ENCODE measurements at places on chromosomes 13 and 19.

DNA sequence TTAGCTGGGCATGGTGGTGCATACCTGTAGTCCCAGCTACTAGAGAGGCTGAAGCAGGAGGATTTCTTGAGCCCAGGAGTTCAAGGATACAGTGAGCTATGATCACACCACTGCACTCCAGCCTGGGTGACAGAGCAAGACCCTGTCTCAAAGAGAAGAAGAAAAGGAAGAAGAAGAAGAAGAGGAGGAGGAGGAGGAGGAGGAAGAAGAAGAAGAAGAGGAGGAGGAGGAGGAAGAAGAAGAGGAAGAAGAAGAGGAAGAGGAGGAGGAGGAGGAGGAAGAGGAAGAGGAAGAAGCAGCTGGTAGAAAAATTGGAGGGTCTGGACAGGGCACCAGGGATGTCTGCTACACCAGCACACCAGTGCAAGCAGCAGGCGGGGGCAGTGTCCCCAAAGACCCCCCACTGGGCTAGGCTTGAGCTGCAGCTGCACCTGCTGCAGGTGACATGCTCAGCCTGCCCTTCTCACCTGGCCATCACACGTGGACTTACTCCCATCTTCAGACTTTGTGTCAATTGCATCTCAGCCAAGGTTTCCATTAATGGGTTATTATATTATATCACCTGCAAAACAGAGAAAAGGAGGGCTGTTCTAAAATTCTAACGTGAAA lies 180.9 kb upstream of the ZNF507 start:
- DNase-seq = no peak

DNA sequence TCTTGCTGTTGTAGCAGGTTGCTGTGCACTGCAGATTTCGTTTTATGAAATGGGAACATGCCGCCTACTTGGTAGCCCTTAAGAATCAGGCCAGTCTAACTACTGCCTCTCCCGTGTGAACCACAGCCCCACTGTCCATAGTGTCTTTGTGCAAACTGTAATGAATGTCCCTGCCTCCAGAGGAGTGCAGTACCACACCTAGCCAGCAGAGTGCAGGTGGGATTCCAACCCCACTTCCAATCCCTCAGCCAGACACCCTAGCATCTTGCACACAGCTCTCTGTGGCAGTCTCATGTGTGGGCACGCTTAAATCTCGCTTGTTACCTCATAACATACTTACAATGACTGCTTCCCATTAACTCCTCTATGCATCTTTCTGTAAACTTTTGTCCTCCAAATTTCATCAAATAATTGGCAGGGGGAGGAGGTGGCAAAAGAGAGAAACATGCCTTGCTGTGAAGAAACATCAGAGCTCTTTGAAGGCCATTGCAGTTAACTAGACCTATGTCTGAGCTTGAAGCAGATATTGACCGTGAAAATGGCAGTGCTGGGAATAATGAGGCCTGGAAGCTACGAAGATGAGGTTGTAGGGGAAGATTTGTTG lies 47.2 kb downstream of the ZAR1L start:
- DNase-seq = no peak

GRCh38 chr19:45701676-45702075 lies 9.2 kb downstream of the QPCTL start:
- no peak for DNase-seq

GRCh38 chr13:42420304-42420703 lies 148.4 kb downstream of the AKAP11 start:
- no peak for DNase-seq

- no peak for DNase-seq
Measured at GRCh38 chr13:33547035-33547434, 261.5 kb upstream of the STARD13 start.

DNA sequence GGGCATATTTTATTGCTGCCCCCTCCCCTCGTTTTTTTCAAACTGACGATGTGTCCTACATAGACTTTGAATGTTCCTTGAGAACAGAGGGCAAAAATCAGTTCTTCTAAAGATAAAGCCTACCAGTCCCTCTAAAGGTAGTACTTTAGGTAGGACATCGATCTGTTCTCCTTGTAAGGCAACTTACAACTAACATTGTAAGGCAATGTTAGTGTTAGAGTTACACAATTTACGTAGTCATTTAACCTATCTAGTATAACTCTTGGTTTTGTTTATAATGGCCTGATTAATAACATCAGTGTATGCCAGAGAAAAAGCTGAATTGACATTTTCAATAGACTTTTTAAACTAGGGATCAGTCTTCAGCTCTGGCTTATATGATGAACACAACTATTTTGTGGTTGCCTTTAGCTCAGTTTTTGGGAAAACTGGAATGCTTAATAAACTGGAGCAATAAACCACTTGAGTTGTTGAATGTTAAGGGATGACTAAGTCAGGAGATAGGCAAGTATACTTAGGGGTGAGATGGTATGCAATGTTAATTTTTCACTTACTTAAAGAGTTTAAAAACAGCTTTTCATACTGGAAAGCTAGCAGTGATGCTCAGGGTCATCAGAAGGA lies 2.2 kb downstream of the NDFIP2 start:
- DNase-seq = no peak

- no peak for DNase-seq
Measured at GRCh38 chr19:50912727-50913716, 1.8 kb upstream of the KLK4 start.

DNA sequence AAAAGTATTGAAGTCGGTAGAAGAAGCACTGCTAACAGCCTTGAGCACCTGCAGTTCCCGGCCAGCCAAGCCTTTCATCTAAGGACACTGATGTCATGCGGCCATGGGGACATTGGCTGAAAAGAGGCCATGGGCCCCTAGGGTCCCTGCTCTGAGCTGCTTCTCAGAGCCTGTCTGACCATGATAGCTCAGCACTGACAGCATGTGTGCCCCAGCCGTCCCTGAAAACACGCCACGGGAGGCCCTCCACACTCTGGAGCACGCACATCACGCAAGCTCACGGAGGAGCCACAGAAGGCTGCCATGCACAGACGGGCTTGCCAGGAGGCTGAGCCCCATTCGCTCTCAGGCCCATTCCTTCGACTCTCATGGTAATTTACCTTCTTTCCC lies 51.8 kb downstream of the MLLT1 start:
- DNase-seq = no peak

DNA sequence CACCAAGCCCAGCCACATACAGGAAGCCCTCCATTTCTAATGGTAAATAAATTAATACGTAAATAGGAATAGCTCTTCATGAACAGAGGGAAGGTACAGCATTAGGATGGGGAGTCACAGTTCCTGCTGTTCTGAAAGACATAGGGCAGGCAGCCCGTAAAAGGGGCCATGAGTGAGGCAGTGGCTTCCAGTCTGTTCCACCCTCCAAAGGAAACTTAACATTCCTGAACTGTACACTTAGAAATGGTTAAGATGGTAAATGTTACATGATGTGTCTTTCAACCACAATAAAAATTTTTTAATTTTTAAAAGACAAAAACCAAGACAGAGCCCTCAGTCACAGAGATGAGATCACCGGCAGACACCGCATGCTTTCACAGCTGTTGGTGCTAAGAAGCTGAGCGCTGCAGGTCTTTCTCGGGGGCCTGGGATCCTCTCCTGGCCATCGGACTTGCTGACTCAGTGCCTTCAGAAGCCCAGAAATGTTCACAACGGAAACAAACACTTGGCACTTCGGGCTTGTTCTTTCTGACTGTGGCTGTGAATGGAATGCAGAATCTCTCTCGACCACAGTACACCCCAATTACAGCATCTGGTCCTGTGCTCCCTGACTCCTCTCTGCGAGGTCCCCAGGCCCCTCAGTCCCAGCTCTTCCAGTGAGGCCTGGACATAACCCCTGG lies 36.4 kb downstream of the EPS15L1 start:
- no peak for DNase-seq

DNA sequence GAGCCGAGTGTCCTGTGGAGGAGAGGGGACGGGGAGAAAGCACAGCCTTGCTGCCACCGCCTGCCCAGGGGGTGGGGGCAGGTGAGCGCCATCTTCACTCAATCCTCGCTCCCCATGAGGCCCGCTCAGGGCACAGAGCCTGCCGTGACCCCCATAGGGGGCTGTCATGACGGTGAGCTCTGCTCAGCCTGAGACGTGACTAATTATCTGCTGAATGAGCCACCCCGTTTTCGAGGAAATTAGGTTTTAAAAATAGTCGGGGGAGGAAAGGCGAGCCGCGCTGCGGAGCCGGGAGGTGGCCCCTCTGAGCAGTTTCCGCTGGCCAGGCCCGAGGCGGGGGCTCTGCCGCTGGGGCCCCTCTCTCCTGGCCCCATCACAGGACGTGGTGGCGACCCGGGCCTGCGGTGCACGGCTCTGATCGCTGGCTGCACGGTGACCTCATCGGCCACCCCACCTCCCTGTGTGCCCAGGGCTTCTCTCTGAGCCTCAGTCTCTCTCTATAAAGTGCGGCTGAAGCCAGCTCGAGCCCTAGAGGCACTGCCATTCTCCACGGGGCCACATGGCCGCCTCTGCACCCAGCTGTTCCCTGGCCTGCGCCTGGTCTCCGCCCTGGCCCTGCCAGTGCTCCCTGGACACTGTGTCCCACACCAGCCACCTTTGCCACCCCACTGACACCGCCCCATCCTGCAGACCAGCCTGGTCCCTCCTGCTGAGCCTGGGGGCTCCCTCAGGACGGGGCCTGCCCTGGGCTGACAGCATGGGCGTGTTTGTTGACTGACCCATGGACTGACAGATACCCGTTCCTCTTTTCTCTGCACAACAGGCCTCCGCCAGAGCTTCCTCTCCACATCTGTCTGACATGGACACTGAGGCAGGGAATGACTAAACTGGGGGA lies 28.3 kb downstream of the PIP5K1C start:
- DNase-seq = no peak

GRCh38 chr13:79686441-79686840 lies 205.5 kb downstream of the NDFIP2 start:
- no peak for DNase-seq
